ENCODE measurements at places on chromosomes 6 and 20.

DNA sequence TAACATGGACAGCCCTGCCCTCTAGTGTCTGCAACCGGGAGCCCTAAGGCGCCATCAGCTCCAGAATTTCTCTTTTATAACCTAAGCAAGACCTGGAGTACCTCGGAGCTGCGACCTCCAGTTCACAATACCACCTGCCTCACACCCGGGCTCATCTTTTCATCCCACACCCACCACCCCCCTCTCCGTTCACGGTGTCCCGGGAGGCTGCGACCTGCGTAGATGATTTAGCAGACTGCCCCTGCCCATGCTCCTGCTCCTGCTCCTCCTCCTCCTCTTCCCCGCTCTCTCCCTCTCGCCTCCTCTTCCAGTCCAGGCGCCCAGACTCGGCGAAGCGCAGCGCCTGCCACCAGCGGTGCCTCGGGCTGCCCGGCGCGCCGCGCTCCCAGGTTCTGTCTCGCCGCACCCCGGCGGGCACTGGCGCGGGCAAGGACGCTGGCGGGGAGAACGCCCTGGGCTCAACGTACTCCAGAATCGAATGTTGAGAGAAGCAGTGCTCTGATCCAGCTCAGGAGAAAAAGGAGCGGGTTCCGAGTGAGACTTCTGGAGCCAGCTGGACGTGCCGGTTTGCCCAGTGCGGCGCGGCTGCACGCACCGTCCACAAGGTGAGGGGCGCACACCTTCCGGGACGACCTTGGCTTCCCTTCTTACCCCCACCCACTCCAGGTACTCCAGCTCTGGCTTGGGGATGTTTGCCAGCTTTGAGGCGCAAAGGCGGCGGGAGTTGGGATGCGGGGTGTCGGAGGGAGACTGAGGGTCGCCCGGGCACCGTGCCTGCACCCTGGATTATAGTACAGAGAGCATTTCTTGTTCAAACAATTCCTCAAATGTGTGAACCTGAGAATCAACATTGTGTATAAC lies at the start of gene HTR1E:
TSS of gene HTR1E (plus strand) at position 310 of the 861 bp plus-strand sequence. CDS start 77,807 bp downstream, outside the sequence.
- no peak for ATAC-seq

DNA sequence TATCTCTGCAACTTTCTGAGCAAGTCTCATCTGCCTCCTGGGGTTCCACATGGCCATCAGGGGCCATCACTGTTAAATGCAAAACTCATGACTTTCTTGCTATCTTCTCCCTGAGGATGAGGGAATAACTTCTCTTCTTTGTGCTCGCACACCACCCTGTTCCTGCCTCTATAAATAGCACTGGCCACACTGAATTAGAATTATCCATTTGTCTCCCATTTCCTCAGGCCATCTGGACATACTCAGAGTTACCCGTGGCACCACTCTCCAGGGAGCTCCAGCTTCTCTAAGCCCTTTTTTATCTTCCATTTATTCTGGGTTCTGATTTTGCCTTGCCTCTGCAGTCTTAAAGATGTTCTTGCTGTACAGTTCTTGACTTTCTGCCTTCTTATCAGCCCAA lies 72.8 kb upstream of the ECI2 start:
- ATAC-seq = no peak

GRCh38 chr6:39037082-39037508 lies 11.5 kb upstream of the GLP1R start:
- ATAC-seq = no peak

GRCh38 chr6:144069506-144069905 lies 25.9 kb downstream of the SF3B5 start:
- no peak for ATAC-seq

- ATAC-seq = no peak
These were observed 80.6 kb downstream of the KCNQ5 start for GRCh38 chr6:72702421-72702820.

- no peak for ATAC-seq
These were observed 6.7 kb downstream of the AFDN start for GRCh38 chr6:167833396-167833763.

GRCh38 chr6:121965739-121966138 lies 433.7 kb upstream of the HSF2 start:
- no peak for ATAC-seq

DNA sequence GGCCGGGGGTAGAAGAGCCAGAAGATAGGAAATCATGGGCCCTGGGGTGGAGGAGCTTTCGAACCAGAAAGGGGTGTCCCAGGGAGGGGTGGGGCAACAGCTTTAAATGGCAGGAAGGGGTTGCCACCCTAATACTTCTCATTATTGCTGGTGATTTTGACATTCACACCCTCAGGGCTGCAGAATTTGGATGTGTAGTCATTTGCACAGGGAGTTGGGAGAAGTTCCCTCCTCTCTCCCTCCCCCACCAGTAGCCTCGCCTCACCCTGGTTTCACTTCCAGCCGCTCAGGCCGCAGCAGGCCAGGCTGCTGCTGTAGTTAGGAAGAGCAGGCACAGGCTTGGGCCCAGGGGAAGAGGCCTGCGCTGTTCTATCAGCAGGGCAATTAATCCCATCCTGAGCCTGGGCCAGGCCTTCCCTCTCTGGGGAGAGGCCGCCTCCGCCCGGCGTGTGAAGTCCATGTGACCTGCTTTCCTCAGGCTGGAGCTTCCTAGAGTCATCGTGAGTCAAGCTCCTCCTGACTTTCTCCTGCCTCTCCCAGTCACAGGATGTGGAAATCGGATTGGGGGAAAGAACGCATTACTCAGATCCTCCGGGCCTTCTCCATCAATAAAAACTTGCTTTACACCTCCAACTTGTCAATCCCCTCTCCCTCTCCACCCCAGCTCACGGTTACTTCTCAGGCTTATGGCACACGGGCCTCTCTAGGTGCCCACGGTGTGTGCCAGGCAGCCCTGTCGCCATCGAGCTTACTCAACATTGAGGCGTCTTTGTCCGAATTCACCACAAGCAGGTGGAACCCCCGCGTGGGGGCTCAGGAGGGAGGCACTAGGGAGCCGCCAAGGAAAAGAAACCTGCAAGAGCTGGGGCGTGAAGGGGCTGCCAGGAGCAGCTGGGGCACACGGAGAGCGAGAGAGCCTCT lies 7.8 kb downstream of the ADTRP start:
- ATAC-seq = peak; percentile 97

DNA sequence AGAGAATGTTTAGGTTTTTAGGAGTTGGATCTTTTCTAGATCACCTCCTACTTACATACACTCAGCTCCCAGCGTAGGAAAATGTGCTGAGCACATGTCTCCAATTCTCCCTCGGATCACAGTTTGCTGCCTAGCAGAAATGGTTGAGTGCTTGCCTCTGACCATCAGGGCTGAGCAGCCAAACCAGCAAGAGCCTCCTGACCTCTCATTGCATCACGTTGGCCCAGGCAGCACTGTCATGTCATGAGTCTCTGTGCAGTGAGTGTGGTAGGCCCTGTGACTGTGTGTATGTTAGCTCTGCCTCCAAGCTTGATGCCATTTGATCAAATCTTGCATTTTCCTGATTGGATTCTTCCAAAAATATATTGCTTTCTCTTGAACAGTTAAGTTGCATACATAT lies 112.0 kb downstream of the LRRC1 start:
- no peak for ATAC-seq

- ATAC-seq = no peak
These were observed 172.4 kb downstream of the MEI4 start for GRCh38 chr6:77825204-77825603.

DNA sequence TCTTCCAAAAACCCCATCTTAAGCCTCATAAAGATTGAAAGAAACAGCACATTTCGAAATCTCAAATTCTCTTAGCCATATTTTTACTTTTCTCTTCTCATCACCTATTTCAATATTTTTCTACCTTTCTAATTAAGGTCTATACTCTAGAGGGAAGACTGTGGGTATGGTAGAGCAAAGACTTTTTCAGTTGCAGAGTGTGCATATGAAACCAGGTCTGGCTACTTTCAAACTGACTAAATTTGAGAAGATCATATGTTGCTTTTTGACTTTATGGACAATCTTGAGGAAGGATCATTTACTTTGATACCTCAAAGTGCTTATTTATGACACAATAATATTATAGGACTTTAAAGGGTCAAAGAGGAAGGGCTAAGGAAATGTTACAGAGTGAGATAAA lies 20.7 kb downstream of the FILIP1 start:
- no peak for ATAC-seq

- no peak for ATAC-seq
These were observed 7.1 kb downstream of the CALHM6 start for GRCh38 chr6:116468293-116468692.

DNA sequence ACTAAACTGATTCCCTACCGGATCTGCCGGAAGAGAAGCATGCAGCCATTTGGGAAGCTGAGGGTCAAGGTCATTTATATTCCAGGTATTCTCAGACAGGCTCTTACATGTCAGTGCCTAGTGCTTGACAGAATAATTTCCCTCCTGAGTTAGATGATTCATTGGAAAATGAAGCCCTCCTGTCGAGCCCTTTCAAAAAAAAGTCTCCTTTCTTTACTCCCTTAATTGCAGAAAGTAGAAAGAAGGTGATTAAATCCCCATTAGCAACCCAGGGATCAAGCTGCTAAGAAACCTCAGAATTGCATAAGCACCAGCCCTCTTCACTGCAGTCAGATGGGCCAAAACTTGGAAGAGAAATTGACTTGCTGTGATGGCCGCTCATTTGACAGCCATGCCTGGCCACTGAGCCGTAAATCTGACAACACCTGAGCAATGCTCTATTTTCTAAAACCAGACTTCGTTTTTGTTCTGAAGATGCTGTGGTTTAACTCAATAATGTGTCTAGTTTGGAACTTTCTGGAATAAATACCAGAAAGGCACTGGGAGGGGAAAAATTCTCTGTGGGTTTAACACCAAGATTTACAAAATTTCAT lies 61.0 kb upstream of the ARMH2 start:
- no peak for ATAC-seq

GRCh38 chr20:32945710-32946221 lies 58.5 kb downstream of the SUN5 start:
- no peak for ATAC-seq

DNA sequence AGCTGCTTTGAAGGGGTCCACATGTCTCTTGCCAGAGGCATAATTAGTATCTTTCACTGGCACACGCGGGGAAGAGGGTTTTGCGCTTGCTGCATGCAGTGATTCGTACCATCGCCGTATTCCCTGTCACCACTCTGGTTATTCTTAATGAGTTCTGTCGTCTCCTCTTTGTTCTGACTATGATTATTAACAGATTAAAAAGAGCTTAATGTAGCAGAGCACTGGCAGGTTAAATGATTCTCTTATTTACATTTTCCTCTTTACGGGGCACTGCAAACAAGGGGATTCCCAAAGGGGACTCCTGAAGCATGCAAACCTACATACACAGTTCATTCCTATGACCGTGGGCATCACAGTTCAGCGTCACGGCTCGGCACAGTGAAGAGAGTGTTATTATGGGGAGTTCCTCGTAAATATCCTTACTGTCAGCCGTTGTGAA lies 204.8 kb downstream of the DTNBP1 start:
- ATAC-seq = no peak
